ENCODE measurements at places on chromosomes 3 and 15.

DNA sequence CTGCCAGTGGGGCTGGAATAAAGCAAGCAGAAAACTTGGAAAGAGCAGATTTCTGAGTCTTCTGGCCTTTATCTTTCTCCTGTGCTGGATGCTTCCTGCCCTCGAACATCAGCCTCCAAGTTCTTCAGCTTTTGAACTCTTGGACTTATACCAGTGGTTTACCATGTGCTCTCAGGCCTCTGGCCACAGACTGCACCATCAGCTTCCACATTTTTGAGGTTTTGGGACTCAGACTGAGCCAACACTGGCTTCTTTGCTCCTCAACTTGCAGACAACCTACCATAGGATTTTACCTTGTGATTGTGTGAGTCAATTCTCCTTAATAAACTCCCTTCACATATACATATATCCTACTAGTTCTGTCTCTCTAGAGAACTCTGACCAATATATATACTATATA, 706.6 kb downstream of the NR2F2 start:
- no peak for DNase-seq

DNA sequence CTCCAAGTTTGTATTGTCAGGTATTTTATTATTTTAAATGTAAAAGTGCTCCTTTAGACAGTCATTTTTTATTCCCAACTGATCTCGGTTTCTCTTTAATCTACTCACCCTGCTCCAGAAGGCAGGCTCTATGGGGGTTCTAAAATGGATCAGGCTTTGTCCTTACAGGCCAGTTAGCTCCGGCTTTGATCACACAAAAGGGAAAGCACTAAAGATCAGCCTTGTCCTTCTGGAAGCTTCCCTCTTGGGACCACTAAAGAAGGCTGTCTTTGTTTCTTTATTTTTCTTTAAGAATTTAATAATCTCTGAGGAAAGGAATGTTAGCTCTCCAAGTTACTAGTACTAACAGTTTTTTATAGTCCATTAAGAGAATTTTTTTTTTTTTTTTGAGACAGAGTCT, 560.5 kb upstream of the ZNF717 start:
- no peak for DNase-seq

DNA sequence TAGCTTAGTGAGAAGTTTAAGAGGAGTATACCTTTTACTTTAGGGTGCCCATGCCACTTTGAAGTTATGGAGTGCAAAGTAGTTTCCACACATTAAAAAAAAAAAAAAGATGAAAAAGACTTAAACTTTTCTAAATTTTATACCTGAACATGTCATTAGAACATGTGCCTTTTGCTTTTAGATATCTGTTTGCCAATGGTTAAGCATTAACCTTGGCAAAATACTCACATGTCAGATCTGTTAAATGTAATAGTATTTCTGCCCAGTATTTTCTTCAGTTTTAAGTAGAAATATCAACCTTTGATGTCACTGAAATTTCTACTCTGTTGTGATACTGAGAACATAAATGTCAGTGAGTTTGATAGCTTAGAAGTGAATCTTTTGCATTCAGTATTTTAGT, 12.2 kb downstream of the ZFAND6 start:
- no peak for DNase-seq

DNA sequence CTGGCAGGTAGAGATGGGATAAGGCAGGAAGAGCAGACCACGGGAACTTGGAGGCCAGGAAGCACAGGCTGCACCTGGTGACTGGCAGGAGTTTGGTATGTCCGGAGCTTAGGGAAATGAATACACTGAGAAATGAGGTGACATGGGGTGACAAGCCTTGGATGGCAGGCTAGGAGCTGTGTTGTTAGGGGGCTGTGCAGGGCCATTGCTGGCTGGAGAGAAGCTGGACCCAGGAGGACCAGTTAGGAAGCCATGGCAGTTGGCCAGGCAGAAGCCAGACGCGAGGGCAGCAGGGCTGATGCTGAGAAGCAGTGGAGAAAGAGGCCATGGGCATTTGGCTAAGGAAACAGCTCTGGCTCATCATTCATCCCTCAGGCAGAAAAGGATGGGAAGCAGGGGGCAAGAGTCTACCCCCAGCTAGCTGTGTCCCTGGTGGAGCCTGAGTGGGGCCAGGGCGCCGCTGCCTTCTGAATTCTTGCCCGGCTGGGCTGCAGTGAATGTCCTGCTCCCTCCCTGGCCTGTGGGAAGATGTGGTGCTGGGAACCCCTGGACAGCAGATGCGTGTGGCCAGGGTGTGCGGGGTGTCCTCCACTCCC, 255.8 kb downstream of the FAM43A start:
- no peak for DNase-seq

DNA sequence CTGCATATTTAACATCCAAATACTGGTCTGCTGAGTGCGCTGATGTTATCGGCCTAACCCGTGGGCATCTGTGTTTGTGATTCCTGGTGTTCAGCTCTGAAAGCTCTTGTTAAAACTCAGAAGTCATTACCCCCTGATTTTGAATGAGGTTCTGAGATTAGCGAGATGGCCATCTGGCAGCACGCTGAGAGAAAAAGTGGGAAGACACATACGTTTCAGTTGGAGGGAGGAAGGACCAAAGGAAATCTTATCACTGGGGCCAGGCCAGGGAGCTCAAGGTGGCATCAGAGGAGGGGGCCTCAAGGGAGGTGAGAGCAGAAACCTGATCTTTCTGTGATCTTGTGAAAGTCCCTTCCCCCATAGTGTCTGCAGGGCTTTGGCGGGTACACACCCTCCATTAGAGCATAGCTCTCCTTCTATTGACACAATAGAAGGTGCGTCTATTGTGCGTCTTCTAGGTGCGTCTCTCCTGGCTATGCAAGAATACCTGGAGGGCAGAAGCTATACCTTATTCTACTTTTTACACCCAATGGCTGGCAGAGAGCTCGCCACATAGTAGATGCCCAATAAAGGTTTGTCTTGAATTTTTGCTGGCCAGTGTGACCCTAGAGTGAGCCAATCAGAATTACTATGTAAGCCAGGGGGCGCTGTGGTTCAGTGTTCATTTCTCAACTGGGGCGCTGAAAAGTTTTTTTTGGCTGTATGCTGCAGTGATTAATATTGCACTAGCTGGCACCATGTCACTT, 182.4 kb downstream of the SHQ1 start:
- peak; percentile 56 for DNase-seq

DNA sequence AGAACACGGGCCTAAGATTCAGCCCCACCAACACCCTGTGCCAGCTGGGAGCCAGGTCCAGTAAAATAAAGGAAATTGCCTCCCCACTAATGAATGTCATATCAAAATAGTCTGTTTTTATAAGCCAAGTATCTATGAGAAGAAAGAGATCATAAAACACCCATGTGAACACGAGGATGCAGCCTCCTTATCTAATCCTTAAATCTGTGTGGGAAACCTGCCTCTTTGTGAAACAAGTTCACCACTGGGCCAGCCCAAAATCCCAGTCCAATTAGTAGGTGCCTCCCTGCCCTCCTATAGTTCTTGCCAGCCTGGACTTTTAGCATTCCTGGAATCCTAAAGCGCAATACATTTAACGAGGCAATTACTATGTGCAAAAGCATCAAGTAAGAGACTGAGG, 42.0 kb downstream of the SCAPER start:
- DNase-seq = no peak

DNA sequence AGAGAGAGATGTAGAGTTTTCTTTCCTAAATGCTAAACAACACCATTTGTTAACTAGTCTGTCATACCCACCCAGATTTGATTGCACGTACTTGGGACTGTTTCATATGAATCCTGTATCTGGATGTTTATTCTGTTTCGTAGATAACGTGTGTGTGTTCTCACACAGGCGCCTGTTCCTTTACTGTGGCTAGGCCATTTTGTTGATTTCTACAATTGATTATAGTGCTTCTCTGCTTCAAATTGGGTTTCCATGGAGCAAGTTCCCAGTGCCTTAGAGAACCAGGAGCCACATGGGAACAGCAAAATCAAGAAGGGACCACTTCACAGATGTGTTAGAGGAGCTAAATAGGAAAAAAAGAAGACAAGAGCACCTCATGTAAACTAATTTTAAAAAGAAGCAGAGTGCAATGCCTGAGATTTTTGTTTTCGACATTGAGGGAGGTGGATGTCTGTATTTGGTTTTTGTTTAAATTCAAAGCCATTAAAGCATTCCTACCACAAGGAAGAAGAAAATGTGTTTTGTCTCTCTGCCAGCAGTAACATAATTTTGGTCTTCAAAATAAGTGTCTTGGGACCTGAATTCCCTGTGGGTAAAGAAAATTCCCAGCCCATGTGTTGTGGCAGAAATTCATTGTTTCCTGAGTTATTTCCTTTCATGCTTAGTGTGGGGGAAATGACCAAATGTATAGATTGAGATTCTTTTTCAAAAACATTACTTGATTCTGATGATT, 424.0 kb upstream of the C2CD4B start:
- DNase-seq = no peak

DNA sequence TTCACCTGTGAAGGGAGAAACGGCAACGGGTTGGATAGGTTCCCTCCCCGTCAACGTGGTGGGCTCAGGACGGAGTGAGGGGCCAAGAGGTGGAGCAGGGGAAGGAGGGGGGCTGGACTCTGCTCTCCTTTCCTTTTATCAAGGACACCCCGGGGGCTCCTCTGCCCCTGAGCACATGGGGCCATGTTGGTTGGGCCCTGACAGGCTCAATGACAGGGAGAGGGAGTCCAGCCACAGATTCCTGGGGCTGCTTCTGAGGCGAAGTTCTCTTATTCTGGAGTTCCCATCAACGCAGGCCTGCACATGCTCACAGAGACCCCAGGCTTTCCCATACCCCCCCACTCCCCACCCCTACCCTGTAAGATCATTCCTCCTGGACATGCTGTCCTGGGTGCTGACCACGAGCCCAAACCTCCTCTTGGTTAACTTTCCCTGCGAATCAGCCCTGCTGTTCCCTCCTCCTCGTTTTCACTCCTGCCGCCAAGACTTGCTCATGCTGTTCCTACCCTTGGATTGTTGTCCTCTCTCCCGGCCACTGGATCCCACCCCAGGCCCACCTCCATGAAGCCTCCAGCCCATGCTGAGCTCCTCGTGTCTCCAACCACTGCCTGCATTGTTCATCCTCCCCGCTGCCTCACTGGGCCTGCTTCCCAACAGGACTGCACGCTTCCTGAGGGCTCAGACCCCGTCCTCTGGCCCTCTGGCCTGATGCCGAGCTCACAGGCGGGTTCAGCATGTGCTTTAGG, 61.2 kb downstream of the SENP2 start:
- DNase-seq = no peak

- no peak for DNase-seq
Observed at GRCh38 chr3:42844412-42844713, 31.3 kb downstream of the CYP8B1 start.

- DNase-seq = no peak
Observed at GRCh38 chr3:94127115-94127514, 64.3 kb downstream of the NSUN3 start.

GRCh38 chr3:69370901-69371301, 15.0 kb downstream of the FRMD4B start:
- no peak for DNase-seq

- DNase-seq = no peak
Observed at GRCh38 chr3:161314836-161315395, 56.4 kb downstream of the SPTSSB start.

DNA sequence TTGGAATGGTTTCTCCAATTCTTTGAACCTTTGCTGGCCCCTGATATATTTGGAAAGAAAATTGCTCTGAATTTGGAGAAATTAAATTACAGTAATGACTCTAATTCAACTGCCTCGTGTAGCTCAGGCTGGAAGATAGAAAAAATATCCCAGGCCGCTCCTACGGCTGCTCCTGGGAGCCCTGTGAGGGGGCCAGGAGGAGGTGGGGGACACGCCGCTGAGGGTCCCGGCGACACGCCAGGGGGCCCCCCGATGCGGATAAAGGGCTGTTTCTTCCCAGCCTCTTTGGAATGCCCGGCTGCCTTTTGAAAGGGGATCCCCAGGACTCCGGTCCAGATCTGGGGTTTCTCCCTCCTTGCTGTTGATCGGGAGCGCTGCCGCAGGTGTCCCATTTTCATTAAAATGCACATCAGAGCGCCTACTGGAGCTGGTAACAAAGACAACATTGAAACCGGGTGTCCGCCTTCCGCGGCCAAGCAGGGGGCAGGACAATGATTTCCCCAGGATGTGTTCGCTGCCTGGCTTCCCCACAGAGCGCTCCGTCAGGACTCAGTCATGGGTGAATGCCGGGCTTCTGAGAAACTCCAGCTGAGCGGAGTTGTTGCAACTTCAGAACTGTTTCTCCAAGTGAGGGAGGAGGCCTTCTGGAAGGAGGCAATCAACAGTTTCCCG, 200.1 kb upstream of the KBTBD8 start:
- peak; percentile 21 for DNase-seq

GRCh38 chr15:76062286-76062685, 2.5 kb downstream of the TMEM266 start:
- no peak for DNase-seq

DNA sequence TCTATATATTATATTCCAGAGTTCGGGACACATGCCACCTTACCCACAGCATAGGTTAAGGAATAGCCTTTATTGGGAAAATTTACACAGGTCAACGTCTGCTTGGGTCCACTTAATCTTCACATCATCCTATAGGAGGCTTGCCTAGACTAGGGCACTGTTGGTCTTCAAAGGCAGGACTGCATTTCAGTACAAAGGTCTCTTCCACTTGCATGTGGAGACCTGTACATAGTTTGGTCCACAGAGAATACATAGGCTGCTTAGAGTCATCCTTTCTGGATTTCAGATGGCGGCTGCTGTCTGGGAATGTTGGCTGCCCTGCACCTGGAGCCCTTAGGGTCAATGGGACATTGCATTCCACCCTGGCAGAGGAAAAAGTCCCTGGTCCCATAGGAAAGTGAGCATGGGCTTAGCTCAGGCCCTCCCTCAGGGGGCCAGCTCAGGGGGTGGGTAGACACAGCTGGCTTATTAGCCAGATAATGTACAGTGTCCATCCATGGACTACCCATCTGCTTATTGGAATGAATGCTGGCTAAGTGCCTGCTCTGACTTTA, 75.3 kb upstream of the TGFBR2 start:
- DNase-seq = no peak

- DNase-seq = peak; percentile 42
Observed at GRCh38 chr15:82570721-82571508, 30.7 kb upstream of the RPS17 start.

DNA sequence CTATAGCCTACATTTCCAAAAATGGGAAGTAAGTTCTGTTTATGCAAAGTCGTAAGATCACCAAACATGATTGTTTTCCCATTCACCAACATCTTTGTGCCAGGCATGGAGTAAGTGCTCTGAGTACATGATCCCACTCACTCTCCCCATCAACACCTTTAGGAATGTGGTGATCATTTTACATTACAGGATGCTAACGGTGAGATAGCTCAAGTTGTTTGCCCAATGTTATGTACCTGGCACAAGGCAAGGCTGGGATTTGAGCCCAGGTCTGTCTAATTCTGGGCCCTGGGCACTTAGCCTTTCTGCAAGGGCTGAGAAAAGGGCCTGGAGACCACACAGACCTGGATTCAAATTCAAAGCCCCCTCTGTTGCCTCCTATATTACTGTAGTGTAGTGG, 581.7 kb upstream of the CFAP20DC start:
- DNase-seq = no peak

GRCh38 chr15:63086947-63087346, 34.7 kb upstream of the LACTB start:
- DNase-seq = no peak
